ENCODE measurements at places on chromosomes 2 and 18. TPM values are rescaled to one million over a fixed set of nuclear protein-coding genes. Genes with fewer than 3 reads are reported as not detected.

- DNase-seq = peak; percentile 21
These were observed 9.8 kb downstream of the ARHGAP25 start for GRCh38 chr2:68744366-68744912.

GRCh38 chr2:201962774-201963562 is 70.7 kb upstream of the FZD7 start:
- no peak for DNase-seq

- DNase-seq = no peak
These were observed 739 bp downstream of the SIX2 start for GRCh38 chr2:45008296-45009129.

Gene C1QL2
- total RNA-seq = not detected

Gene LYPD6
- total RNA-seq = 1.2 TPM

Gene BUB1
- 1.4 TPM for total RNA-seq

DNA sequence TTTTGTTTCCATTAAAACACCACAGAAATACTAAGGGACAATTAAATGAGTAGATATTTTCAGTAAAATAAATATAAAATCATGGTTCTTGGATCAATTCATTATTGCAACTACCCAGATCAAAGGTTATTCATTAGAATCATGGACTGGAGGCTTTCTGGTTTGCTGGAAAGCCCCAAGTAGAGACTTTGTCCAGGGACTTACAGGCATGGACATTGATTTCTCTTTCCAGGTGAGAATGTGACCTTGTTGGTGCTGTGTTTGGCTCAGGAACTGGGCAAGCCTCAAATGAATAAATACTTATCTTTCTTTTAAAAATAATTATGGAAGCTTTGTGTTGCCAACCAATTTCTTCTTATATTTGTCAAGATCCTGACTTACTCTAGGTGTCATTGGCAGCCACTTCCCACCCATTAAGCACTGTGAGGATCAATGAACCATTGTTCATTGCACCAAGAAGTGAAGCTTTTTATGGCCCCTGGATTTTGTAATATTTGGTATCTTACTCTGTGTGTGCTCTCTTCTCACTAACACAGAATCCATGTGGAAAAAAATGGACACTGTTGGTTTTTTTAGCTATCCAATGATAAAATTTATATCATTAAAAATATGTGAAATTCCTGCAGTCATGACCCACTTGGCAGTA is 205.8 kb upstream of the NRXN1 start:
- no peak for DNase-seq

GRCh38 chr2:147916723-147917122 is 71.9 kb downstream of the ACVR2A start:
- no peak for DNase-seq

Gene SLC1A4
- total RNA-seq = 6.0 TPM

- DNase-seq = peak; percentile 58
These were observed 519 bp downstream of the TEX261 start for GRCh38 chr2:70994009-70994698.

GRCh38 chr2:220550995-220551700 is 923.7 kb downstream of the SLC4A3 start:
- DNase-seq = no peak

DNA sequence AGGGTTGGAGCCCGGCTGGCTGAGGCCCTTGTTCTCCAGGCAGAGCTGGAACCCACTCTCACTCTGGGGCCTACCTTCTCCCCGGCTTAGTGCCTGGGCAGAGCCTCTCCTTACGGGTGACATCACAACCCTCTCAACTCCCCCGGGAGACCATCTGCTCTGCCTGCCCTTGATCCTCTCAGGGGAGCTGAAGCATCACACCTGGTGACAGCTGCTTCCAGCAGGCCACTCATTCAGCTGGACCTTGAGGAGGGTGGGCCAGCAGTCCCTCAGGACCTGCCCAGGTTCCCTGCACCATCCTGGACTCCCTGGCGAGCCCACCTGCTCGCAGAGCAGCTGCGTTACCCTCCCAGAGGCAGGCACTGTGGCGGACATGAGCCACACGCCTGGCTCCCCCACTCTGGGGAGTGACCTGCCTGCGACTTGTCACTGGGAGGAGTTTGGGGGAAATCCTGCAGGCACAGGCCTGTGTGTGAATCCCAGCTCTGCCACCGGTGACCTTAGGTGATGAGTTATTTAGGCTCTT is 13.1 kb downstream of the HS6ST1 start:
- no peak for DNase-seq

DNA sequence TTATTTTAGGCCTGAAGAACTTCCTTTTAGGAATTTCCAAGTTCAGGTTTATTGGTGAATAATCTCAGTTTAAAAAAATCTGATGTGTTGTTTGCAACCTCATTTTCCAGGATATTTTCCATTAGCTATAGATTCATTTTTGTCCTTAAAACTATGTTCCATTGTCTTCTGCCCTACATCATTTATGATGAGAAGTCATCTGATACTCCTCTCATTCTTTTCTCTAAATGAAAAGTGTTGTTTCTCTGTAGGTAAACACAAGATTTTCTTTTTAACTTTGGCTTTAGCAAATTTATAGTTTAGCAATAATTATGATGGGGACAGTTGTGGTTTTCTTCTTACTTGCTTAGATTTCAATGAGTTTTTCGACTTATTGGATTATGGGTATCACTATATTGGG is 427.3 kb downstream of the DCDC2C start:
- no peak for DNase-seq

- no peak for DNase-seq
These were observed 27.2 kb upstream of the SATB2 start for GRCh38 chr2:199484927-199485326.

Gene EVX2
- total RNA-seq = not detected

Gene TOGARAM2
- total RNA-seq = 6.6 TPM

- DNase-seq = no peak
These were observed 277.9 kb downstream of the GULP1 start for GRCh38 chr2:188569431-188570165.

DNA sequence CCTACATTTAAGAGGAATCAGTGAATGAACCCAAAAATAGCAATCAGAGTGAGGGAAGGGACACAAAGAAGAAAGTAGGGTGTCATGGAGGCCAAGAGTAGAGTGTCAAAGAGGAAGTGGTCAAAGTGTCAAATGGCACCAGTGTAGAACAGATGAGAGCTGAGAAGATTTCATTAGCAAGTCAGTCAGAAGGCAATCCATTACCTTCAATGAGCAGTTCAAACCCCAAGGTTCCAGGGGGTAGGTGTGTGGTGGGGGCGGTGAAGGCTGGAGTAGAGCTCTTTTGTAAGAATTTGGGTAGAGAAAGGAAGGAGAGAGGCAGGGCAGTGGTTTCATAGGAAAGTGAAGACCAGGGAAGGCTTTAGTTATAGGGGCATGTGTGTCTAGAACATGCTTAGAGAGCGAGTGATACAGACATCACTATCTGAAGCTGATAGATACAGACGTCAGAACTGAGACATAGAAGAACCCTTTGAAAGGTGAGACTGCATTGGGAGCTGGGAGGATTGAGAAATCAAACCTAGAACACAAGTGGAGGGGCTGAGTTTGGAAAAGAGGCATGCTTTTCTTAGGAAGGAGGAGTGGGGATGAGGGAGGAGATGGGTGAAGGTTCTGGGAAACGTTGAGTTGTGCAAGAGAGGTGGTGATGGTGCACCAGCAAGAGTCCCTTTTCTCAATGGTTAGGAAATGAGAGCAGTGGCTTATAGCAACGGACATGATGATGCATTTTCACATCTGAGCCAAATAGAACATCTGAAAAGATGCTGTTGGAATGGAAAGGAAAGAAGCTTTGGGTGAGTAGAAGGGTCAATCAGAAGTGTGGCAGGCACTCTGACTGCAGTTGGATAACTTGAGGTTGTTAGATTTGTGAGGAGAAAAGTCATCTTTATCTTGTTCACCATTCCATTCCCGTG is 48.9 kb upstream of the IL1RL1 start:
- DNase-seq = no peak
